ENCODE measurements at places on chromosomes 11 and 22. TPM values are rescaled to one million over a fixed set of nuclear protein-coding genes. Genes with fewer than 3 reads are reported as not detected.

Gene KCNQ1
- not detected for polyA plus RNA-seq

Gene FOLH1
- not detected for polyA plus RNA-seq

- DNase-seq, result no peak
These were observed 94.1 kb upstream of the LIN7C start for GRCh38 chr11:27600656-27601055.

DNA sequence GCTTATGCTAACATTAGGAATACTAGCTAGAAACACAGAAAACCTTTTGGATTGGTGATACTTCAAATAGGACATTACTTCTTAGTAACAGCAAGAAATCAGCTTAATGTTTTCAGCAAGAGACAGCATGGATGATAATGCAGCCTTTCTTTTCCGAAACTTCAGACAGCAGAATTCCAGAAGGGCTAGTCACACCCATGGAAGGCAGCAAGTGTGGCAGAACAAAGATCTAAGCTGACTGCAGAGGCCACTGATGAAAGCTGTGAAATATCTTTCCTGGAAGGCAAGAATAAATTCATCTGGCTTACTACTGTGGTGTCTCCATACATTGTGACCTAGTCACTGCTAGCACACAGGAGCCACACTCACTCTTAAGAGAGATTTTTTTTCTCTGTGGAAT lies 100.3 kb downstream of the CCDC83 start:
- no peak for DNase-seq

All from K562 (cell line).